ENCODE measurements at places on chromosomes 3 and 15.

- DNase-seq: no peak
Measured at GRCh38 chr3:13419505-13420044, 547 bp downstream of the NUP210 start.

- no peak for DNase-seq
Measured at GRCh38 chr3:67048715-67049074, 50.6 kb downstream of the KBTBD8 start.

DNA sequence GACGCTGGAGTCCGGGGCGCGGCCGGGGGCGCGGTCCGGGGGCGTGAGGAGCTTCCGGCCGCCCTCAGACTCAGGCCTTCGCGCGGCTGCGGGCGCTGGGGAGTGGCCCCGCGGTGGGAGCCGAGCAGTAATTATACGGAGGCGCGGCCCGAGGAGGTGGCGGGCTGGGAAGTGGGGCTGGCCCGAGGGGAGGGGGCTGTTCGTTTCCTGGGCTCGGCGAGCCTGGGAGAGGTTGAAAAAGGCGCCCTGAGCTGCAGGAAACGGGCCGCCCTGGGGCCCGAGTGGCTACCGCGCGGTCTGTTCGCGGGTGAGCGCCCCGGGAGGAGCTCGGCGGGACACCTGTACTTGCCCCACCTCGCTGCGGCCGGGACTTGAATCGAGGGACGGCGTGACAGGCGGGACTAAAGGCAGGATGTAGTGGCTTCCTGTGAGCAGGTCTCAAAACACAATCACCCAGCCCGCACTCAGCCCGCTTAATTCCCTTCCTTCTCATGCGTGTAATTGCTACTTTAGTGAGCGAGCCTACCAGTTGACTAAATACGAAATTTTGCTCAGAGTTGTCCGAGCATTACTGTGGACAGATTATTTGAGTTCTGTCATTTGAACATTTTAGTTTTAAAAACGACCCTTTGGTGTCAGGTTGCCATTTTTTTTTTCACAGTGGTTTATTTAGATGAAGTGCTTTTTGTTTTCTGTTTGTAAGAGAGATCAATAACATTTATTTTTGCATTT is 860 bp downstream of the RASA2 start:
- peak; percentile 83 for DNase-seq

DNA sequence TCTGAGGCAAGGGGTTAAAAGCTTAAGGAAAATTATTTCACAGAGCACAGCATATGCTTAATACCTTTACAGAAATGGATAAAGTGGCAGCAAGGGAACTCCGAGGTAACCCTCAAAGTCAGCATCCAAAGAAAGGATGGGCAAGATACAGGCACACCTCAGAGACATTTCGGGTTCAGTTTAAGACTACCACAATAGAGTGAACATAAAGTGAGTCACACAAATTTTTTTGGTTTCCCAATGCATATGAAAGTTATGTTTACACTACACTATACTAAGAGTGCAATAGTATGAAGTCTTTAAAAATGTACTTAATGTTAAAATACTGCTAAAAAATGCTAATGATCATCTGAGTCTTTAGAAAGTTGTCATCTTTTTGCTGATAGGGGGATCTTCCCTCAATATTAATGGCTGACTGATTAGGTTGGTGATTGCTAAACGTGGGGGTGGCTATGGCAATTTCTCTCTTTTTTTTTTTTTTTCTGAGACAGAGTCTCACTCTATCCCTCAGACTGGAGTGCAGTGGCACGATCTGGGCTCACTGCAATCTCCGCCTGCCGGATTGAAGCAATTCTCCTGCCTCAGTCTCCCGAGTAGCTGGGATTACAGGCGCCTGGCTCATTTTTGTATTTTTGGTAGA is 10.0 kb downstream of the UBR1 start:
- no peak for DNase-seq

DNA sequence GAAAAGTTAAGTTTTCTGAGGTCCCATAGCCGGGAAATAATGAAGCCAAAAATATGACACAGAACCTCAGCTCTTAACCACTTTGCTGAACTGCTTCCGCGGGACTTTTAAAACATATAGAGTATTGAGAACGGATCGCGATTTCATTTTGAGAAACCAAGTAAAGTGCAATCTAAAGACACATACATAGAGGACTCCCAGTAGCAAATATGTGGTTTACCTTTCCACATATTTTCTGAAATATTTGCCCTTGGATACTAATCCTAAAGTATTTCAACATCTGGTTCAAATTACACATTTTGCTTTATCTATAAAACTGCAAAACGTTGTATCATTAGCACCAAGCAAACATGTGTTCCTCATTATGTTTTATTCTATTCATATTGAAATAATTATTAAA is 776.5 kb downstream of the ROBO2 start:
- no peak for DNase-seq

DNA sequence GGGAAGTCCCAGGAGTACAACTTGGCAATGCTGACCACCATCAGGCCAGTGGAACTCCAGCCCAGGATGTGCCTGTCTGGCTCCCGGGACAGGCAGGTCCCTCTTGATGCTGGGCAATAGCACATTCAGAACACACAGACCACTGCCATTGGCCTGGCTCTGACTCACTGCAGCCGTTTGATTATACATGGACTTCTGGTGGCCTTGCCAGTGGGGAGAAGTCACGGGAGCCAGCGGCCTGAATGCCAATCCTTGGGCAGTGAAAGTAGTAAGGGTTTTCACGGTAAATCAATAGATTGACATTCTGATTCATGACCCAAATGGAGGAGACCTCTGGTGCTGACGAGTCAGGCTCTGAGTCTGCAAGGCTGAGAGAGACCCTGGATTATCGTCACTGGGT is 12.5 kb upstream of the PROK2 start:
- no peak for DNase-seq

DNA sequence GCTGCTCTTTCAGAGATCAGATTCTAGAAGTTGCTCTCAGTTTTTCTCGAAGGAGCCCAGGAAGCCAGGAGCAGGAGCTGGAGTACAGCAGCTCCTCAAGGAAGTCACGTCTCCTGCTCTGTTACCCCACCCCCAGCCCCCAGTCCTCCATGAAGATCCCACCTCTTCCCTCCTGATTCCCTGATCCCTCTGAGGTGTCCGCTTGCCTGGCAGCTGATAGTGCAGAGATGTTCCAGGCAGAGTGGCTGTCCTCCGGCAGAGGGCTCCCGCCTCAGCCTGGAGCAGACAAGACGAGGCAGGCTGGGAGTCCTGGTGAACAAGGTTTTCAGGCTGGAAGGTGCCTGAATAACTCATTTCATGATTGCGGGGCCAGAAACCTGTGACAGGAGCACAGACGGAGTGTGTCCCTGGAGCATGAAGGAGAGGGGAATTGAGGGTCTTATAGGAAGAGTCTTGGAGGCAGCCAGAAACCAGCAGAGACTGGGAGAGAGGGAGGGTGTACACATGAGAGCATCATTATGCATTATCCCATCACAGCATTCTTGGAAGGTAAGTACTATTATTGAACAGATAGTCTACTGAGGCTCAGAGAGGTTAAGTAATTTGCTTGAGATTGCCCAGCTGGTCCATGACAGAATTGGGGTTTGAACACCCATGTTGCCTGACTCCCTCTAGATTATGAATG is 1.2 kb downstream of the HRH1 start:
- peak; percentile 87 for DNase-seq

DNA sequence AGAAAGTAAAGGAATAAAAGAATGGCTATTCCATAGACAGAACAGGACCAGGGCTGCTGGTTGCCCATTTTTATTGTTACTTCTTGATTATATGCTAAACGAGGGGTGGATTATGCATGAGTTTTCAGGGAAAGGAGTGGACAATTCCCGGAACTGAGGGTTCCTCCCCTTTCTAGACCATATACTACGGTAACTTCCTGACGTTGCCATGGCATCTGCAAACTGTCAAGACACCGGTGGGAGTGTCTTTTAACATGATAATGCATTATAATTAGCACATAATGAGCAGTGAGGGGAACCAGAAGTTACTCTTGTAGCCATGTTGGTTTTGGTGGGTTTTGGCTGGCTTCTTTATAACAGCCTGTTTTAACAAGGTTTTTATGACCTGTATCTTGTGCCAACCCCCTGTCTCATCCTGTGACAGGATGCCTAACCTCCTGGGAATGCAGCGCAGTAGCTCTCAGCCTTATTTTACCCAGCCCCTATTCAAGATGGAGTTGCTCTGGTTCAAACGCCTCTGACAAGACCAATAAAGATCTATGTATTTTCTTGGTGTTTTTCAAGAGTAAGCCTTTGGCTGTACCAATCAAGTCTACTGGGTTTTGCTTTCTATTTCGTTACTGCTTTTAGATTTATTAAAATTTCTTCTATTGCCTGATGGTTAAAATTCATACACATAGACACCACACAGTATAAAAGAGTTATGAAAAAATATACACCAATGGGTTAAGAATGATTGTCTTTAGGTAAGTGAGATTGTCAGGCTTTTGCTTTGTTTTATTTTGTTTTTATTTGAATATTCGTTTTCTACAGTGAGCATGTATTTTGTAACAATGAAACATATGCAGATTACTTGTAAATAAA is 37.4 kb upstream of the CTDSPL start:
- DNase-seq: no peak

DNA sequence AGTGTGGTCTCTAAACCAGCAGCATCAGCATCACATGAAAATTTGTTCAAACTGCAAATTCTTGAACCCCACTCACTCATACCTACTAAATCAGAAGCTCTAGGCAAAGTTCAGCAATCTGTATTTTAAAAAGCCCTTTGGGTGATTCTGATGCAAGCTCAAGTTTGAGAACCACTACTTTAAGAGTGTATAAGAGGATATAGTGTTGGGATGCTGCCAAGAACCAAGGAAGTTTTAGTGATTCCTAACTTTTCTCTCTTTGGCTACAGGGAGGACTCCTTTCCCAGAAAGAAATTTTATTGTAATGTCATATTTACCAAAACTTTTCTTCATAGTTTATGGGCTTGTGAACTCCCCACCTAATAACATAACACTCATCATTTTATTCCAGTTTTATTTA is 422.2 kb downstream of the TBC1D5 start:
- DNase-seq: no peak

DNA sequence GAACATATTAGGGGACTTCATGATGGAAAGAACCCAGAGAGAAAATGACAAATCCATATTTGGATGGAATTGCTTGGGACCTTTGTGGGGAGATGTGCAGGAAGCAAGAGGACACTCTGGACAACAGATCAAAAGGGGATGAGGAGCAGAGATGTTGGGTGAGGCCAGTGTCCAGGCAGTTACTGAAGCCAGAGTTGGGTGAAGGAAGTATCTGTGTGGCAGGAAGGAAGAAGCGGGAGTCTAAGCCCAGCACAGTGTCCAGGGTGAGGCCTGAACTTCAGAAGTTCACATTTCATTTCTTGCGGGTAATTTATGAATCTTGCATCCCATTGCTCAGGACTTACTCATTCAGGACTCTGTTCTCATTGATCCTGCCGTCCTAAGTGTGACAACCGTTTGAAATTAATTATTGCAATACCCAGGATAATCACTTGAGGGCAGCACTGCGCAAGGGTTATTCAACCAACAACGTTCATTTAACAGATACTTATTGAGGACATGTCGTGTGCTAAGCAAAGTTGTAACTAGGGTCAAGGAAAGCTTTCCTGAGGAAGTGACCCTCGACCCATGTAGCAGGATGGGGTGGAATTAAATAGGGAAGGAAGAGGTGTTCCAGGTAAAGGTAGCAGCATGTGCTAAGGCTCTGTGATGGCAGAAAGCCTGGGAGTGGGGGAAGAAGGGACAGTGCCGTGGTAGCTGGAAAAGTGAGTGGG is 61.3 kb upstream of the CMTM8 start:
- no peak for DNase-seq

GRCh38 chr3:66425576-66426114 is 75.2 kb downstream of the LRIG1 start:
- DNase-seq: no peak

- DNase-seq: no peak
Measured at GRCh38 chr15:50341616-50342136, 13.3 kb downstream of the GABPB1 start.

GRCh38 chr15:69158843-69159240 is 1.6 kb upstream of the GLCE start:
- DNase-seq: no peak

- DNase-seq: no peak
Measured at GRCh38 chr3:39387411-39387975, 4.3 kb downstream of the SLC25A38 start.

DNA sequence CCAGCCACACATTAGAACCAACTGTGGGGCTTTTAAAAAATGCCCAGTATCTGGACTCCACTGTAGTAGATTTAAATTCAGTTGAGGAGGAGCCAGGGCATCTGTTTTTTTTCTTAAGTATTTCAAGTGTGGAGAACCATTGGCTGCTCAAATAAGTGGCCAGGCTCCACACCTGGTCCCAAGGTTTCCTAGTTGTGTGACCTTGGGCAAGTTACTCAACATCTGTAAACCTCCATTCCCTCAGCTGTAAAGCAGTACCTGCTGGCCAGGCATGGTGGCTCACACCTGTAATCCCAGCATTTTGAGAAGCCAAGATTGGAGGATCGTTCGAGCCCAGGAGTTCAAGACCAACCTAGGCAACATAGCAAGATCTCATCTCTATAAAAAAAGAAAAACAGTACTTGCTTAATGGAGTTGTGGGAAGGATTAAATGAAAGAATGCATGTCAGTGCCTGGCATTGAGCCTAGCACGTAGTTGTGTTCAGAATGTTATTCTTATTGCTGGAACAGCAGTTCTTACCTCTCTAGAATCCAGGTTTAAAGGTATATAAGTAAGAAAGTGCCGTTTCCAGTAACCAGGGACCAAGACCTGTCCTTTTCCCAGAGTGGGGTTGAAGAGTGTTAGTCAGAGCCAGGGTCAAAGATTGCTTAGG is 2.0 kb downstream of the PPP1R14D start:
- DNase-seq: no peak

DNA sequence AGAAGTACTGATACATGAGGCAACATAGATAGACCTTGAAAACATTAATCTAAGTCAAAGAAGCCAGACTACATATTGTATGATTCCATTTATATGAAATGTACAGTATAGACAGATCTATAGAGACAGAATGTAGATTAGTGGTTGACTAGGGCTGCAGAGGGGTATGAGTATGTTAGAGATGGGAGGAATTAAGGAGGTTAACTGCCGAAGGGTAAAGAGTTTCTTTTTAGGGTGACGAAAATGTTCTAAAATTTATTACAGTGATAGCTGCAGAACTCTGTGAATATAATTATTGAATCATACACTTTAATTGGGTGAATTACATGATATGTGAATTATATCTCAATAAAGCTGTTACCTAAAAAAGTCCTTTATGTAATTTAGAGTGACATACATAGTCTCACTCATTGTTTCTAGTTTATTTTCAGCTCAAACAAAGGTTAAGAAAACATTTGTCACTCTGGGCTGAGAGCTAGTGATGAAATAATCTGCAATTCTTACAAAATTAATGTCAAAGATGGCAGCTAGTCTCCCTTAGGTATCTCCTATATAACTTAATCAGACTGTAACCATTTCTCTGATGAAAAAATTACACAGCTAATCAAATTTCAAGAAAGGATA is 61.4 kb downstream of the DENND4A start:
- no peak for DNase-seq
